Hair follicular keratinocyte (primary cell): ENCODE measurements at places on chromosomes 2 and 18. TPM values are rescaled to one million over a fixed set of nuclear protein-coding genes. Genes with fewer than 3 reads are reported as not detected.

The HOXD9 gene
- total RNA-seq: not detected in 2 replicates

The MATN3 gene
- total RNA-seq: 1.9 and 3.7 TPM in 2 replicates

The SF3B6 gene
- total RNA-seq: 264 and 278 TPM in 2 replicates

The DHRS9 gene
- not detected in 2 replicates for total RNA-seq

The TBR1 gene
- total RNA-seq: not detected in 2 replicates

The CAPN14 gene
- 0.30 and 0.47 TPM in 2 replicates for total RNA-seq

The IMPA2 gene
- total RNA-seq: 40.7 and 55.3 TPM in 2 replicates

The NEU2 gene
- total RNA-seq: not detected in 2 replicates

The COL4A4 gene
- total RNA-seq: under 0.01 and 0.16 TPM in 2 replicates

The TPGS2 gene
- 195 and 247 TPM in 2 replicates for total RNA-seq

The GPR155 gene
- total RNA-seq: 1.7 and 2.0 TPM in 2 replicates

The SEPTIN10 gene
- 61.2 and 71.6 TPM in 2 replicates for total RNA-seq

The AOX1 gene
- total RNA-seq: 17.5 and 21.3 TPM in 2 replicates

The MARCHF4 gene
- 0.72 and 1.0 TPM in 2 replicates for total RNA-seq

The SIX3 gene
- not detected in 2 replicates for total RNA-seq

The FSIP2 gene
- 0.08 TPM in 2 replicates for total RNA-seq

The MGAT4A gene
- total RNA-seq: 0.16 and 0.53 TPM in 2 replicates

The PLB1 gene
- 1.3 and 1.4 TPM in 2 replicates for total RNA-seq

The RAB6C gene
- not detected in 2 replicates for total RNA-seq

The LDLRAD4 gene
- total RNA-seq: not detected in 2 replicates

The PTH2R gene
- total RNA-seq: 0.04 TPM in 1 of 2 replicates, not detected in the other

The CAPN13 gene
- not detected in 2 replicates for total RNA-seq

The DNAH7 gene
- not detected in 2 replicates for total RNA-seq

The TTN gene
- under 0.01 TPM in 1 of 2 replicates, not detected in the other for total RNA-seq

The IL36A gene
- total RNA-seq: not detected in 2 replicates

The CHST10 gene
- total RNA-seq: 3.6 and 5.6 TPM in 2 replicates

The DYSF gene
- total RNA-seq: 0.57 and 1.3 TPM in 2 replicates

The HTR2B gene
- not detected in 2 replicates for total RNA-seq

The CHAC2 gene
- 7.7 and 17.5 TPM in 2 replicates for total RNA-seq

The NEU4 gene
- not detected in 2 replicates for total RNA-seq

The RNF152 gene
- total RNA-seq: 25.5 and 27.3 TPM in 2 replicates

The CROCC2 gene
- total RNA-seq: not detected in 2 replicates

The PLEK gene
- not detected in 2 replicates for total RNA-seq

The VWA3B gene
- total RNA-seq: 0.08 and 0.16 TPM in 2 replicates

The CPLX4 gene
- total RNA-seq: not detected in 2 replicates

The SLC39A6 gene
- 101 and 116 TPM in 2 replicates for total RNA-seq

The NCKAP5 gene
- total RNA-seq: 1.3 and 1.7 TPM in 2 replicates

The REG3A gene
- not detected in 2 replicates for total RNA-seq

The SCN7A gene
- total RNA-seq: not detected in 2 replicates

The MTERF4 gene
- 18.5 and 22.3 TPM in 2 replicates for total RNA-seq

The IL1R1 gene
- 4.3 and 4.7 TPM in 2 replicates for total RNA-seq

The SCN1A gene
- not detected in 2 replicates for total RNA-seq

The MBD2 gene
- 45.1 and 55.5 TPM in 2 replicates for total RNA-seq
